Amniotic epithelial cell (primary cell): ENCODE measurements at places on chromosomes 13 and 19.
A peak's percentile ranks its signal among the peaks of the same experiment; 100 is the strongest.

- peak; percentile 31 for DNase-seq
Observed at GRCh38 chr19:38559428-38560401, 58.0 kb downstream of the MAP4K1 start.

DNA sequence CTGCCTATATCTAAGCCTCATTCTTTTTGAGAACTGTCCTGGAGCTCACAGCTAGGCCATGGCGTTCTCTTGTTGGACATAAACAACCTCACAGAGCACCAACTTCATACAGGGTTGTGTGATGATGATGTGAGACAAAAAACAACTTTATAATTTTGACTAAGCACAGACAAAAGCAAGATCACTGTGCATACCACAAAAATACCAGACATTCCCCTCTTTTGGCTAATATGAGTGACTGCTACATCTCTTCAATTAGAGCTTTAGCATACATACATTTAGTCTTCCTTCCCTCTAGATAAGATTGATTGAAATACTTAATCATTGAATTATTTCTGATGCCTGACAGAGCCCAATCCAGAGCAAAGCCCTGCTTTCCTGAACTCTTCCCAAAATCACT is 8.3 kb downstream of the MAB21L1 start:
- DNase-seq = no peak

- no peak for DNase-seq
Observed at GRCh38 chr13:24688950-24689349, 8.7 kb downstream of the ATP12A start.

DNA sequence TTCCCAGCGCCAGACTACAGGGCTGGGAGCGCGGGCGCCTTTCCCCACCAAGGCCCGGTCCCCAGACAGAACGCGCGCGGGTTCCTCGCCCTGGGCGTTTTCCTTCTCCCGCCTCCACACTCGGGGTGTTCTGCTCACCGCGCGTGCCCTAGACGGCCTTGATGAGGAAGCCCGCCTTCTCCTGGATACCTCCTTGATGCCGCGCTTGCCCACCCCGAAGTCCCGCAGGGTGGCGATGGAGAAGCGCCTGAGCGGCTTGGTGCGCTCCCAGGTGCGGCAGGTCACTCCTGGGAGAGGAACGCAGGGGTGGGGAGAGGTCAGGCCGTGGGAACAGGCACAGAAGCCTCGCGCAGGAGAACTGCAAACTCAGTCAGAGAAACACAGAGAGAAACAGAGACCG is 34.8 kb downstream of the CYP2B6 start:
- DNase-seq = no peak

DNA sequence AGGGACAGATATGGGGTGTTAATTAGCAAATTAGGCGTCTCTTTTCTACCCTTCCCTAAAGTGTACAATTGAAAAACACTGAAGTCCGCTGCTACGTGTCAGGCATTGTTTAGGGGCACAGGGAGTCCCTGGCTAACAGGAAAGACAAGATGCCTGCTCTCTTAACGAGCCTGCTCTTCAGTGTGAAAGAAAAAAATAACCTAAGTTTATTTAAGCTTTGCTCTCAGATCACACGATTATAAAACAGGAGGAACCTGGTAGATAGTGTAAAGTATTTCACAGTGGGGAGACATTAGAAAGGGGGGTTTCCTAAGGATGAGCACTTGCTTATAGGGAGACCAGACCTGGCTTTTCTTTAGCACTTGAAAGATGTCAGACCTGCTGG is 38.7 kb downstream of the IGFL2 start:
- DNase-seq = no peak

- DNase-seq = no peak
Observed at GRCh38 chr13:51277928-51278327, 55.7 kb downstream of the FAM124A start.

- no peak for DNase-seq
Observed at GRCh38 chr13:38687246-38688229, 661 bp downstream of the FREM2 start.

DNA sequence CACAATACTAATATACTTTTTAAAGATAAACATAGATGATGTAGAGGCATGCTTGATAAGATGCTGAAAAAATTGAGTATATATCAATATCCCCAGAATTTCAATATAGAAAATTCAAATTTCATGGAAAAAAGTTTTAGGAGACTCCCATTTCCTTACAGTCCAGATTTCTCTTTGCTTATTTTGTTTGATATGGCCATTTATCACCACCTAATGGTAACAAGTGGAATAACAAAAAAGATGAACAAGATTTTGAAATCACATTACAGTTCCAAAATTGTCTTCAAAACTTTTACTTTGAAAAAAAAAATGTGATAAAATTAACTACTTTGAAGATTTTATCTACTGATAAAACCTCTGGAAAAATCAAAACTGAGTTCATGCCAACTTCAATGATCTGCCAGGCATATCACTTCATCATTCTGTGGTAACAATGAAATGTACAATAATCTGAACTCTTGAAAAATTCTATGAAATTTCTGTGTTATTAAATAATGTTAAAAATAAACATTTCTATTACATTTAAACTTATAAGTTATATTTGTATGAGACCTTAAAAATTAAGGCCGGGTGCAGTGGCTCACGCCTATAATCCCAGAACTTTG is 17.5 kb downstream of the MIPEP start:
- DNase-seq = peak; percentile 50

- DNase-seq = no peak
Observed at GRCh38 chr13:50677258-50677657, 166.2 kb downstream of the DLEU7 start.

DNA sequence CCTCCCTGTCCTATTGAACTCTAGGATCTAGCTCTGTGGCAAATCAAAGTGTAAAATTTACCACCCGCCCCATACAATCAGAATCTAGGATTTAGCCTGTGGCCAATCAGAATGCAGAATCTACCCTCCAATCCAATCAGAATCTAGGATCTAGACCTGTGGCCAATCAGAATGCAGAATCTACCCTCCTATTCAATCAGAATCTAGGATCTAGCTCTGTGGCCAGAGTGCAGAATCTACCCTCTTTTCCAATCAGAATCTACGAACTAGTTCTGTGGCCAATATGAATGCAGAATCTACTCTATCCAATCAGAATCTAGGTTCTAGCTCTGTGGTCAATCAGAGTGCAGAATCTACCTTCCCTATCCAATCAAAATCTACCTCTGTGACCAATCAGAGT is 25.8 kb downstream of the PRKD2 start:
- no peak for DNase-seq

GRCh38 chr13:26992951-26993719 is 178.5 kb downstream of the USP12 start:
- no peak for DNase-seq

DNA sequence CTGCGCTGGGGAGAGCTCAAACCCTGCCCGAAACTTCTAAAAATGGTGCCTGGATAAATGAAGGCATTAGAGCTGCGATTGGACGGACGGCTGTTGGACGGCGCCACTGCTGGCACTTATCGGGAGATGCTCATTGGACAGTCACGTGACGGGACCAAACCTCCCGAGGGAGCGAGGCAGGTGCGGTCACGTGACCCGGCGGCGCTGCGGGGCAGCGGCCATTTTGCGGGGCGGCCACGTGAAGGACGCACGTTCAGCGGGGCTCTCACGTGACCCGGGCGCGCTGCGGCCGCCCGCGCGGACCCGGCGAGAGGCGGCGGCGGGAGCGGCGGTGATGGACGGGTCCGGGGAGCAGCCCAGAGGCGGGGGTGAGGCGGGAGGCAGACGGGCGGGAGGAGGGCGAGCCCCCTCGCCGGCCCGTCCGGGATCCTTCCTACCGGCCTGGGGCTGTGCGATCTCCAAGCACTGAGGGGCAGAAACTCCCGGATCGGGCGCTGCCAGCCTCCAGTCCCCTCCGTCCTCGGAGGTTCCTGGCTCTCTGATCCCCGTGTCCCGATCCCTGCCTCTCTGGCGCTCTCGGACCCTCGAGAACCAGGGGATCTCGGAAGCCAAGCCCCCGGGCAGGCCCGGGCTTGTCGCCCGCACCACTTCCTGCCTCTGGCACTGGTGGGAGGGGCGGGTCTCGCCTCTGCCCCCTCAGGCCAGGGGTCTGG is at the start of gene BAX:
BAX (plus strand) TSS at position 281 of the 713 bp plus-strand sequence; CDS start at position 335, 54 bp downstream.
- DNase-seq = peak; percentile 92

DNA sequence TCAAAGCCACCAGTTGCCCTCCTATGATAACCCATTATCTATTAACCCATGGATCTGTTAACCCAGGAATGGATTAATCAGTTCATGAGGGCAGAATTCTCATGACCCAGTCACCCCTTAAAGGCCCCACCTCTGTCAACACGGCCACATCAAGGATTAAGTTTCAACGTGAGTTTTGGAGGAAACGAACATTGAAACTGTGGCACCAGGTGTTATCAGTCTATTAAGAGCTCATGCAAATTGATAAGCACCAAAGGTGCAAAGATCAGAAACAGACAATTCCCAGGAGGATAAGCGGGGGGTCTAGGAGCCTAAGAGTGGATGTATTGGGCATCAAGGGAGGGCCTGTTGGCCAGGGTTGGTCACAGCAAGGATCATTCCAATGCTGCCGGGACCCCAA is 19.9 kb upstream of the ELAVL1 start:
- DNase-seq = no peak

DNA sequence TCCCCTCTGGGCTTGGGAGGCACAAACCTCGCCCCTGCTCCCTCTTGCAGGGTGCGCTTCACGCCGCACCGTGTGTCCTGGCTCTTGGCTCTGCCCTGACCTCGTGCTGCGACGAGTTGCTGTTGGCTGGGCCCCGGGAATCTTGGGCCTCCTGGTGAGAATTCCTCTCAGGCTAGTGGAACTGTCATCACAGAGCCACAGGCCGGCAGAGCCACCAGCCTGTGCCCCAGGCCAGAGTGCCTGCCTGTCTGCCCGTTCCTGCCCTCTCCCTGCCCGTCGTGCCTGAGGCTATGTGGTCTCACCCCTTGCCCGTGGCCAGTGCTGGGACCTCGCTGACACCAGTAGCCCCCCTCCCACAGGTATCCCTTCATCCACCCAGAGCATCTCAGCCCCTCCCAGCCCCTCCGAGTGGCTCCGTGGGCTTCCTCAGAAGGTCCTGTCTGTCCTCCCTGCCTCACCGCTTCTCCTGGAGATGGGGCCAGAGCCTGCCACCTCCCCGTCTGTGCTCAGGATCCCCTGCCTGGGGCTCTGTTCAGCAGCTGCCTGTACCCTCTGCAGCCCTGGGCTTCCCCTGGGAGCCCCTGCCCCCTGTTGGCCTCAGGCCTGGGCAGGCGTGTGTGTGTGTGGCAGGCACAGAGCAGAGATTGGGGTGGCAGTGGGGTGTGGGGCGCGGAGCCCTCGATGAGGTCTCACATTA is 13.3 kb downstream of the NDUFB7 start:
- DNase-seq = no peak

DNA sequence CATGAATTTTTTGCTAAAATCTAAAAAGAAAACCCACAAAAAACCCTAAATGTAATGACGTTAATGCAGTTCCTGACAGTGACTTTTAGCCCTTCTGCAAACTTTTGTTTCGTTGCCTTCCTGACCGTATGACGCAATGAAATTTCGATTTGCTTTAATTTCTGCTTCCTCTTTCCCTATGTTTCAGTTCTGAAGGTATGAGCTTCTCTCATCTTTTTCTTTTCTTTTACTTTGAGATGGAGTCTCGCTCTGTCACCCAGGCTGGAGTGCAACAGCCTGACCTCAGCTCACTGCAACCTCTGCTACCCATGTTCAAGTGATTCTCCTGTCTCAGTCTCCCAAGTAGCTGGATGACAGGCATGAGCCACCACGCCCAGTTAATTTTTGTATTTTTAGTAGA is 6.1 kb upstream of the LILRA5 start:
- no peak for DNase-seq

GRCh38 chr13:65677906-65678305 is 1552.2 kb downstream of the PCDH9 start:
- peak; percentile 25 for DNase-seq

GRCh38 chr19:2488942-2489731 is 13.2 kb downstream of the GADD45B start:
- no peak for DNase-seq

GRCh38 chr13:93080587-93080986 is 146.0 kb upstream of the GPC6 start:
- DNase-seq = peak; percentile 93

DNA sequence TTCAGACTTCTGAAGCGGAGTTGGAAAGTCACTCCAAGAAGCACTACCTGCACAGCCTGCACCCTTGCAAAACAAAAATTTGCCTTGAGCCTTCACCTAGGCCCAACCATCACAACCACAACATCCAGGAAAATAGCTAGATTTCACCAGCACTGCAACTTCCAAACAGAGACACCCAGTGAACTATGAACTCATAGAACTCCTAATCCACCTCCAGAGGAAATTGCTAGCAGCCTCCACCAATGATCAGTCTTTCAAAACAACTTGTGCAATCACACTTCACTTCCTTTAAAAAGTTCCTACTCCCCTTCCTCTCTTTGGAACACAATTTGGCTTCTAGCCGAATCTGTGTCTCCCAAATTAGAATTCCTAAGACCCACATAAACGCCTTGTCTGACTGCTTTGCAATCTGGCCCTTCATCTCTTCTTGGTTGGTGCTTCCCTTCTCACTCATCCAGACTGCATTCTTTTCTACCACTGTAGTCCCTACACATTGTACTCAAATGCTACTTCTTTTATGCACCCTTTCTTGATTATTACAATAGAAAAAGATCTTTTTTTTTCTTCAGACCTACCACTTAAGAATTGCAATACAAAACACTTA is 489.2 kb upstream of the ARGLU1 start:
- no peak for DNase-seq

DNA sequence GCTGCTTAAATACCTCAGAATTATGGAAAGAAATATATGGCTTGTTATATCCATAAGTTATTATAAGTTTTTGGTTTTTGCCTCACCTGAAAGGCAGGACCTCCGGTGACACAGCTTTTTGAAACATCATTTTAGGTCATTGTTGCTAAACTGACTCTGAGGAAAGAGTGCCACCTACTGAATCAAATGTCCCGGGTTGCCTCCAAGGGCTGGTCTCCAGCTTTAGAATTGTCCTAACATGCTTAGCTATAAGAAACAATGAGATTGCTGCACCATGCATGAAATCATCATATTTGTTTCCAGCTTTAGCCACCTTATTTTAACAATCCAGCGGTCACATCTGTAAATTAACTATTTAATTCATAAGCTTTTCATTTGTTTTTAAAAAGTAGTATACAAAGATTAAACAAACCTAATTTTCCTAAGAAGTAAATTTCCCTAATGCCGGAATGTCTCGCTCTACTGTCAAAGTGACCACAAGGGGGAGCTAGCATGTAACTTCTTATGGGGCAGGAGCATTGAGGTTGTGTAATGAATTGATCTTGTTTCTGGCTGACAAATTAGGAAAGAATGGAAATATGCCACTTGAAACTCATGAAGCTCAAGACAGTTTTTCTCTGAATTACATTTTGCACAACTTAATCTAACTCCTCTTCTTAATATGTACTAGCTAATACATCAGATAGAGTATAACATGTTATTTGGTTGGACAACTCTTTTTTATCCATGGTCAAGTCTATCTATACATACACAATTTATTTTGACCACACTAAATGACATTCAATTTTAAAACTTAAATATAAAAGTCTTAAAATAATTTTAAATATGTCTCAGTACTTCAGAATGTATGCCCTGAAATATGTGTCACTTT is 6.7 kb upstream of the PCDH17 start:
- peak; percentile 53 for DNase-seq
